Hematopoietic multipotent progenitor cell treated with erythropoietin and hydrocortisone succinate and interleukin-3 and kit ligand, for 6 days (in vitro differentiated cells): ENCODE measurements at places on chromosomes 1 and 21.
A peak's percentile ranks its signal among the peaks of the same experiment; 100 is the strongest.

DNA sequence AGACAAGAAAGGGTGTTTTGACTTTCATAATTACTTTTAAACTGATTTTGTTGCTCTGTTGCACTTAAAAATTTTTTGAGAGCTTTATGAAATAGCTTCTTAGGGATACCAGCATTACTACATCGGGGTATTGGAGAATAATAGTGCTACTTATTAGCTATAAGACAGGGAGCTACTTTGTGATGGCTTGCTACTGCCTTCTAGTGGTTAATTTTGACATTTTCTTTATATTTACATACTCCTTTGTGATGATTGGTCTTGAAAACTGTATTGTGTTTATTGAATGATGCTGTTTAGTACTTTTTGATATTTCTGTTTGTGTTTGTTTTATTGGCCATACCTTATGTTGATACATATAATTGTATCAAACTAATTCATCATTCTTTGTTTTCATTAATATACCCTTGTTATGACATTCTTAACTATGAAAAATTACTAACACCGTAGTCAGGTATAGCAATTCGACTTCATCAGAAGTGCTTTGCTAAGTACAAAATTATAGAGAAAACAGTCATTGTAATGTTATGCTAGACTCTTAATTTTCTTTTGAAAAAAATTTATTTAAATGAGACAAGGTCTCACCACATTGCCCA is 85.5 kb downstream of the CLIC4 start:
- peak; percentile 85 for DNase-seq

DNA sequence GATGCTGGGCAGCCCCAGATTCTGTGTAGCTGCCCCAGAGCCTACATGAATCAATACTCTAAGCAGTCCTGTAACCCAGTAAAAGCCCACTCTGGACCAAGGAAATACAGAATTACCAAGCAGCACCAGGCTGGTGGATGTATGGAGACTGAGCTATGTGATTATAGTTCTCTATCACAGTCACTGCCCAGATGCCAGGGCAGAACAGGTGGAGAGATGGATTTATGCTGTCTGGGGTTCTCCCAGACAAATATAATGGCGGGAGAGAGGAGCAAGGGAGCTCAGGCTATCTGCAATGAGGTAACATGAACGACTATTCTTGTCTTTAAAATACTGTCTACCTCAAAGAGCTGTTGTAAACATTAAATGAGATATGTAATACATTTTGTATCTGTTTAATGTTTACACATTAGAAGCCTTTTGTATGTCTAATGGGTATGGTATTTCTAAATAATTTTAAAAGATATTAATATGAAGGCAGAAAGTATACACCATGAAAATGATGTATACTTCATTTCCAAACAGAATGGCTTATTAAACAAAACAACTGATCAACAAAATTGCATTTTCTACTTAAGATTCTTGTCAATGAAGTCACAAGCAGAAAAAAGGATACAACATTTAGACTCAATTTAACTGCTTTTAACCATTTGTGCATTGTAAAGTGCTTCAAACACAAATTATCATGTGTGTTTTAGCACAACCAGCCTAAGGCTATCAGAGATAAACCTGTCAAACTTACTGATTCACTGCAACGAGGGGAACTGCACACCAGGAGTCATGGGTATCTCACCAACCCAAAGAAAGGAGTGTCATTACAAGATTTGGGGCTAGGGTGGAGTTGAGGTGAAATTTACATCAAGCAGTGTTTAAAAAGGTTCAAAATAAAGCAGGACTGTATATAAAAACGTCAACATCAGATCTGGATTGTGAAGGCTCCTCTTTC is 3.0 kb downstream of the SDE2 start:
- peak; percentile 71 for DNase-seq

GRCh38 chr1:48082271-48082962 is 85.2 kb upstream of the TRABD2B start:
- no peak for DNase-seq

- peak; percentile 81 for DNase-seq
Measured at GRCh38 chr1:206555473-206555935, 48.2 kb downstream of the RASSF5 start.

DNA sequence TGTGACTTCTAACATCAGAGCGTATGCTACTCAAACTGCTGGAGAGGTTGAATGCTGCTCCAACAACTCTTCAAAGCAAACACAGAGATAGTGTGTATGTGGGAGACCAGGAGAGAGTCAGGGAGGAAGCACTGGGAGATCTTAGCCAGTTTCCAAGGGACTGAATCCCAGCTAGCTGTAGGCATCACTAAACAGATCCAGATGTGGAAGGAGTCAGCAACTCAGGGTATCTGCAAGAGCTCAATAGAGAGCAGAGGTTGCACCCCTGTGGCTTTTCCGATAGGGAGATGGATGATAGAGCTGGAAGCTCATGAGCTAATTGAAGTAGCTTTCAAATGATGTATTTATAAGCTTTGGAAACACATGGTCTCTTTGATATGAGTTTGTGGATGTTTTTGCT is 168.9 kb upstream of the HOOK1 start:
- DNase-seq = no peak

GRCh38 chr1:1431845-1432273 is 3.6 kb upstream of the VWA1 start:
- no peak for DNase-seq

GRCh38 chr21:35357041-35357780 is 308.1 kb upstream of the RUNX1 start:
- no peak for DNase-seq

DNA sequence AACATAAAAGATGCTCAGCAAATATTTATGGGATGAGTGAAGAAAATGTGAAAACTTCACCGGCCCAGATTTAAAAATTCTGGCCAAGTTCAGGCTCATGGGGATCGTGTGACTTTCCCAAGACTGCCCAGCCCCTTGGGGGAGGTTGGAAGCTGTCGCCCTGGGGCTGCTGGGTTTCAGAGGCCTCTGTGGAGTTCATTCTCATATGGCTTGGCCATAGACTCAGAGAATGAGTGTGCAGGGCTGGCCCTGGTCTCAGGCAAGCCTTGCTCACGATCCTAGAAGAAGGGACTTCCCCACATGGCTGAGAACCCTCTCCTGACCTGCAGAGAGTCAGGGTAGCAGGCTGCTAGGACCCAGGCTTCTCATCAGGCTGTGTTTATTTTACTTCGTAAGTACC is 24.6 kb downstream of the PADI2 start:
- DNase-seq = no peak

- DNase-seq = peak; percentile 42
Measured at GRCh38 chr1:115865704-115866380, 24.9 kb upstream of the NHLH2 start.

- peak; percentile 23 for DNase-seq
Measured at GRCh38 chr1:228226956-228227791, 19.3 kb downstream of the OBSCN start.

DNA sequence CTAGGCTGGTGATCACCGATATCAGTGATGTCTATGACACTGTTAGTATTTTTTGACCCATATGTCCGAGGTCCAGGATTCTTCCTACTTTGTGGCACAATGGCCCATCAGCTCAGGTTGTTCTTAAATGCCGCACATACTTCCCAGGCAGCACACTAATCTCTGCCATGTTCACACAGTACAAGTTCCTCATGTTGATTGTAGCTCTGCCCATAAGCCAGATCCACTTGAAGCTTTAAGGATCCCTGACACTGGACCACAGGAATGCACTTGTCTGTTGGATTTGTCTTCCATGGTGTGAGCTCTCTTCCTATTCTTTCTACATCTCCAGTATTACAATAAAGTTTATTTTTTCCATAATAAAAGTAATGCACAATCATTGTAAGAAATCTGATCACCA is 69.5 kb downstream of the DDX20 start:
- DNase-seq = no peak

- no peak for DNase-seq
Measured at GRCh38 chr1:113812661-113813135, 422 bp upstream of the RSBN1 start.

GRCh38 chr1:154802982-154803920 is 66.8 kb downstream of the KCNN3 start:
- no peak for DNase-seq

DNA sequence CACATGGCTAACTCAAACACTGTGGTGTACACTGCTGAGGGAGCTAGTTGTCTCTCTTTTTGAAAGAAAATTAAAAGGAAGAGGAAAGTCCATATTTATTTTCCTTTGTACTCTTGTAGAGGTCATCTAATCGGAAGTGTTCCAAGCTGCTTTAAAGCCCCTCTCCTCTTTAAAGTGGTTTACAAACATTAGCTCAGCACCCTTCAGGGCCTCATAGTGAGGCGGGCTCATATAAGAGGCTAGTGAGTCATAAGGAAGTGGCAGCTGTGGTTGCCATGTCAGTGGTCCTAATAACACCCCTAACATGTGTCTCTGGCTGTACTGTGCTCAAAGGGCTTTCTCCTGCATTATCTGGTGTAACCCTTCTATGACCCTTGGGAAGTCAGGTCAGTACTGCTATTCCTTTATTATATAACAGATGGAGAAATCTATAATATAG is 104.4 kb upstream of the SERBP1 start:
- DNase-seq = no peak

GRCh38 chr1:64663668-64664067 is 81.2 kb upstream of the RAVER2 start:
- DNase-seq = peak; percentile 41

DNA sequence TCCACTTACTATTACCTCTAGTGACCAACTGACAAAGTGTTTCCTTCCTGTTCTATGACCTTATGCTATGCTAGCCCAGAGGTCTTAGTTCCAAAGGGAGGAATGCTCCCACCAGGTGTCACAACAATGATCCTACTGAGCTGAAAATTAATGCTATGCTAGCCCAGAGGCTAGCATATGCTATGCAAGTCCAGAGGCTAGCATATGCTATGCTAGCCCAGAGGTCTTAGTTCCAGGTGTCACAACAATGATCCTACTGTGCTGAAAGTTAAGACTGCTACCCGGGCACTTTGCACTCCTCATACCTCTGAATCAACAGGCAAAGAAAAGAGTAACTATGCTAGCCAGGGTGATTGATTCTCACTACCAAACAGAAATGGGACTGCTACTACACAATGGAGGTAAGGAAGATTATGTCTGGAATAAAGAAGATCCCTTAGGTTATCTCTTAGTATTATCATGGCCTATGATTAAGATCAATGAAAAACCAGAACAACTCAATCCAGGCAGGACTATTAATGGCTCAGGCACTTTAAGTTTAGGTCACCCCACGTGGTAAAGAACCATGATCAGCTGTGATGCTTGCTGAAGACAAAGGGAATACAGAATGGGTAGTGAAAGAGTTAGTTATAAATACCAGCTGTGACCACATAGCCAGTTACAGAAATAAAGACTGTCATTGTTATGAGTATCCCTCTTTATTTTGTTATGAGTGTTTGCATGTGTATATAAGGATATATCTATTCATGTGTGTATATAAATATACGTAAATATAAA is 114.1 kb downstream of the CSMD2 start:
- no peak for DNase-seq

DNA sequence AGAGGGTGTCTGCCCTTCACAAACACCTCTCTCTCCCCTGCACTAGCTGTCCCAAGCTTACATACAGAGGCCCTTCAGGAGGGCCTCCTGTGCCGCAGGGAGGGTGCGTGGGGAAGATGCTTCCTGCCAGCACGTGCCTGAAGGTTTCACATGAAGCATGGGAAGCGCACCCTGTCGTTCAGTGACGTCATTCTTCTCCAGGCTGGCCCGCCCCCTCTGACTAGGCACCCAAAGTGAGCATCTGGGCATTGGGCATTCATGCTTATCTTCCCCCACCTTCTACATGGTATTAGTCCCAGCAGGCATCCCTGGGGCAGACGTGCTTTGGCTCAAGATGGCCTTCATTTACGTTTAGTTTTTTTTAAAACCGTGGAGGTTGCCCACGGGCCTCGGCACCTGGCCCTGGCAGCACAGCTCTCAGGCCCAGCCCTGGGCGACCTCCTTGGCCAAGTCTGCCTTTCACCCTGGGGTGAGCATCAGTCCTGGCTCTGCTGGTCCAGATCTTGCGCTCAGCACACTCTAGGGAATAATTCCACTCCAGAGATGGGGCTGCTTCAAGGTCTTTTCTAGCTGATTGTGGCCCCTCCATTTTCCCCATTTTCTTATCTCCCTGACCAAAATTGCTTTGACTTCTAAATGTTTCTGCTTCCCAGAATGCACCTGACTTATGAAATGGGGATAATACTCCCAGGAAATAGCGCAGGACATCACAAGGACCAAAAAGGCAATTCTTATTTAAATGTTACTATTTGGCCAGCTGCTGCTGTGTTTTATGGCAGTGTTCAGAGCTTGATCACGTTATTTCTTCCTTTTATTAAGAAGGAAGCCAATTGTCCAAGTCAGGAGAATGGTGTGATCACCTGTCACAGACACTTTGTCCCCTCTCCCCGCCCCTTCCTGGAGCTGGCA is 6.1 kb downstream of the NPPA start:
- DNase-seq = peak; percentile 94

- no peak for DNase-seq
Measured at GRCh38 chr21:36255663-36256062, 64.3 kb upstream of the MORC3 start.

DNA sequence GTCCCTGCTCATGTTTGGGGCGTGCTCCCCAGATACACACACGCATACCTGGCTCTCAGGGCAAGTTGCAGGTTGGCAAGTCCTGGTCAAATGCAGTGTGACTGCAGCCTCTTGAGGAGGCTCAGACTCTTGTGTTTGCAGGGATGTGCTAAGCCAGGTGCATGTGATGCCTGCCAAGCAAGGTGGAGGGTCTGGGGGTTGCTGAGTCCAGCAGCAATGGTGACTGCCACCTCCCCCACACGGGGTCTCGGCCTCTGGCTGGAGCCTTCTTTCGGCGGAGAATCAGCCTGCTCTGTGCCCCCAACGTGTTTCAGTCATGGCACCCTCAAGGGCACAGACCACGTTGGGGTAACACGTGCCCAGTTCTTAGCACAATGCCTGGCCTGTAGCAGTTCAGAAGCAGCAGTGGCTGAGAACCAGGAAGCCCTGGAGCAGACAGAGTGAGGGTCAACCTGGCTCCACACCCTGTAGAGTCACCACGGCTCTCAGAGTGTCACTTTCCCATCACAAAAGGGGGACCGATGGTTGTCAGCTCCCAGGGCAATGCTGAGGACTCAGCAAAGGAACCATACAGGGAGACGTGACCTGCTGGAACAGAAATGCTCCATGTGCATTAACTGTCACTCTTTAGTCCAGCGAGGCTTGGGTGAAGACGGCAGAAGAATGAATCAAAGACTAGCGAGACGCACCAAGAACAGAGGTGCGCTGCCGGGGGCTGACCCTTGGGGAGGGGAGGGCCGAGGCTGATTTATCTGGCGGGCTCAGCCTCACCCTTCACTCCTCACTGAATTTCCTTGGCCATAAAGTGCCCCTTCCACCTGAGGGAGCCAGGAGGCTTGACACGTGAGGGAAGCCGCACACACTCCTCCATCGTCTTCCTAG is 109.0 kb downstream of the PGBD5 start:
- no peak for DNase-seq

DNA sequence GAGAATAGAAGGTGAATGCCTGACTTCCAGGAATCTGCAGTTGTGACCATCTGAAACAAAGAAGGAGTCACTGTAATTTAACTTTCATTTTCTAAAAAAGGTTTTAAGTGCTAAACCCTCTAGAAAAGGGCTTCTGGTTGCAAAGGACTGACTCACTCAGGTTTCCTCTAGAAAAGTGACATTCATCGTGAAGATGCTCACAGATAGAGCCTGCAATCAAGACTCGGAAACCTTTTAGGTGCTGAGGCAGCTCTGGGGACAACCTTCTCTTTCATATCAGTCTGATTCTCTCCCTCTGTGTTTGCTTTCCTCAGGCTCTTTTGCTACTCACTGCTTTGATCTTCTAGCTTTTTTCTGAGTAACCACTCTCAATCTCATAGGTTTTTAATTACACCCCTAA is 8.2 kb downstream of the BCL9 start:
- no peak for DNase-seq
